ENCODE measurements at places on chromosomes 5 and 9.

- no peak for DNase-seq
Observed at GRCh38 chr9:98851730-98852459, 44.4 kb downstream of the GALNT12 start.

DNA sequence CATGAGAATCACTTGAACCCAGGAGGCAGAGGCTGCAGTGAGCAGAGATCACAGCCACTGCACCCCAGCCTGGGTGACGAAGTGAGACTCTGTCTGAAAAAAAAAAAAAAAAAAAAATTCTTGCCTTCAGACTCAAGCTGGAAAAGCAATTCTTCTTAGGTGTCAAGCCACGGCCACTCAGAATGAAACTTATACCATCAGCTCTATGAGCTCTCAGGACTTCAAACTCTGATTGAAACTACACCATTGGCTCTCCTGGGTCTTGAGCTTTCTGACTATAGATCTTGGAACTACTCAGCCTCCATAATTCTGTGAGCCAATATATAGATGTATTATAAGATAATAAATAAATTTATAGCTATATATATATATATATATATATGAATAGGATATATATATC is 12.9 kb upstream of the FGF10 start:
- DNase-seq = no peak

- no peak for DNase-seq
Observed at GRCh38 chr5:11822598-11822997, 81.6 kb downstream of the CTNND2 start.

GRCh38 chr5:157288405-157289163 is 22.7 kb downstream of the CYFIP2 start:
- no peak for DNase-seq

DNA sequence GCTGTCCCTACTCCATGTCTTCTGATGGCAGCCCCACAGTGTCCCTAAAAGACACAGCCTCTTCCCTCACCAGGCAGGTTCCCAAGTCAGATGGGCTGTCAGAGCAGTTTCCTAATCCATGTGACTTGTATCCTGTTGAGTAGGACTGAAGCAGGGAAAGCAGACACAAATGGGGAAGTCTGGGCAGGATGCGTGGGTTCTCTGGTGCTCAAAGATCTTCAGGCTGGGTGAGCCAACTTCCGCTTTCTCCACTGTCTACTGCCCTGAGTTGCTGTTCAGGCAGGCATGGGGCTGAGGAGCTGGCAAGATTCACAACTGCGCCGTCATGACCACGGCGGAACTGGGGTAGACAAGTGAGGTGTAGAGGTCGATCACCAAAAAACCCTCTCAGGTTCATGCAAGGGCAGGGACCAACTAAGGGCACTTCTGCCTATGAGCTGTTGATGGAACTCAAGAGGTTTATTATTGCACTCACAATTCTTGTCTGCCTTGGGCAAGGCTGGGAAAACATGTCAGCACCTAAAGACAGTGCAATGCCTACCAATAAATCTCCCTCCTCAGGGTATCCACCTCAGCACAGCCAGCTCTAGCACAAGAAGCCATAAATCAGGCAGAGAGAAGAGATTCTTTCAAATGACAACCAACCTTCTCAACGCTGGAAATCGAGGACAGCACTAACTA is 83.4 kb downstream of the RAPGEF1 start:
- DNase-seq = no peak

DNA sequence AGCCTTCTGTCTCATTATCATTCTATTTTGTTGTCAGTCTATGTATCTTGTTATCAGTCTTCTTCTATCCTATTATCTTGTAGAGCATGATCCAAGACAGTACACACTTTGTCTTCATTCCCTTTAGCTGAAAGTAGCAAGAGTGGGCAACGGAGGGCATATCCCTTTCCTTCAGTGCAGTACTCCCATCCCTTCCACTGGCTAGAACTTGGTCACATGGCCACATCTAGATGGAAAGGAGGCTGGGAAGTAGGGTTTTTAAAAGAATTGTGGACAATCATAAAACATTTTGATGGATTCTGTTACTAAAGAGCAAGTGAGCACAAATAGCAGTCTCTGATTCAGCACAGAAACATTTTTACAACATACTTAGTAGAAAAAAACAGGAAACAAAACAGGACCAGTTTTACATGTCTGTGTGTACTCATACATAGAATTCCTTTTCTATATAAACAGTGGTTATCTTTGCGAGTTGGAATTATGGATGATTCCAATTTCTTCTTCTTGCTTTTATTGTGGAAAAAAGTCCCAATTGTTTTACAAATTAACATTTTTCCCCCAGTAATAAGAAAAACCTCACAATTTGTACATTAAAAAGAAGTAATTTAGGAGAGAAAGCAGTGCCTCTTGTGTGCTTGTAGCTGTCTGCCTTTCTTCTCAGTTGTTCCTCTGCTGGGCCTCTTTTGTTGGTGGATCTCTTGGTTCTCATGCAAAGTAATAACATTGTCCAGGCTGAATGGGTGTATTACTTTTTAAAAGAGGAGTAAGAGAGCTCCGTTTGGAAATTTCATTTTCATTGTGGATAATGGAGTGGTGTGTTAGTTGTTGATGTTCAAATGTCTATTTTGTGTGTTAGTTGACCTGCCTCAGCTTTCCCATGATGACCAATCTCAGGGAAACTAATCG is 410.9 kb upstream of the TRPC7 start:
- no peak for DNase-seq

All from RPMI7951 (cell line).